ENCODE measurements at places on chromosomes 6 and 20. TPM values are rescaled to one million over a fixed set of nuclear protein-coding genes. Genes with fewer than 3 reads are reported as not detected.

GRCh38 chr20:61657721-61658377, 405.8 kb downstream of the CDH4 start:
- H3K27me3 ChIP-seq = no peaks in the 10 kb centered on the region
- H3K36me3 ChIP-seq = no peaks in the 10 kb centered on the region
- DNase-seq = no peak

GRCh38 chr20:54255157-54255556, 47.3 kb downstream of the PFDN4 start:
- H3K27ac ChIP-seq = no peak overlapping the region
- peaks cover 2% of the 10 kb centered on the region for H3K4me1 ChIP-seq
- H3K4me3 ChIP-seq = no peak overlapping the region
- DNase-seq = no peak
- H3K36me3 ChIP-seq = no peaks in the 10 kb centered on the region

GRCh38 chr6:37971266-37971665, 151.7 kb downstream of the ZFAND3 start:
- H3K27me3 ChIP-seq = no peaks in the 10 kb centered on the region
- no peak overlapping the region for H3K4me3 ChIP-seq
- no peak overlapping the region for H3K27ac ChIP-seq
- no peak for DNase-seq
- H3K4me1 ChIP-seq = peaks cover 19% of the 10 kb centered on the region

GRCh38 chr6:110628330-110628729, 151.9 kb upstream of the SLC22A16 start:
- H3K36me3 ChIP-seq = no peaks in the 10 kb centered on the region
- no peak for DNase-seq
- no peak overlapping the region for H3K4me3 ChIP-seq
- H3K27ac ChIP-seq = no peak overlapping the region
- H3K4me1 ChIP-seq = no peaks in the 10 kb centered on the region
- H3K27me3 ChIP-seq = no peaks in the 10 kb centered on the region

DNA sequence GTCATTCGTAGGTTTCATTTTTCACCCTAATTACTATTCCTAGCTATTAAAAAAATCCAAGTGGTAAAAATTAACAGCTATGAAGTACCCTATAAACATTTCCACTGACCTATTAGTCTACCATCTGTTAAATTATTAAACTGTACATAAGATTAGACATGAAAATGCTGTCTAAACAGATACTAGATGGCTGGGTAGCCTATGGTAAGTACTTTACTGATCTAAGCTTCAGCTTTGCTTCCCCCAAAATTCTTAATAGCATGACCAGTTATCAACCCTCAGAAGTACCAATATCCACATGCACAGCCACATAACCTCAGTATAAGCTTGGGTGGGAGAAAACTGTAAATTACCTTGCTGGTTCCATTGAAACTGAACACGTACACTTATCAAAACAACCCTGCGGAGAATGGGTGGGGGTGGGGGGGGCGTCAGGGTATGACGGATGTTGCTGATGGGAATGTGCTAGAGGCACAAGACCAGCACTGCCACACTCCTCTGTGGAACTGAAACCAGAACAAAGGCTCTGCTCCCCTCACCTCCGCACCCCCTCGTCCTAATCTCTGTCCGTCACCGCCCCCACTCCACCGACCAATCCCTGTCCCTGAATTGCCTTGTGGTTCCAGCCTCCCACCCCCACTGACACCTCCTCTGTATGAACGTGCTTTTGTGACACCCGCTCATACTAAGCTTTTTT, 45.3 kb downstream of the B4GALT5 start:
- H3K4me3 ChIP-seq = peak overlapping the region; percentile 19
- no peaks in the 10 kb centered on the region for H3K36me3 ChIP-seq
- peaks cover 43% of the 10 kb centered on the region for H3K4me1 ChIP-seq
- peak; percentile 52 for DNase-seq
- H3K27ac ChIP-seq = peak overlapping the region; percentile 40
- H3K27me3 ChIP-seq = no peaks in the 10 kb centered on the region

Gene CDH26
- 0.52 TPM for total RNA-seq
